ENCODE measurements at places on chromosomes 3 and 15.

DNA sequence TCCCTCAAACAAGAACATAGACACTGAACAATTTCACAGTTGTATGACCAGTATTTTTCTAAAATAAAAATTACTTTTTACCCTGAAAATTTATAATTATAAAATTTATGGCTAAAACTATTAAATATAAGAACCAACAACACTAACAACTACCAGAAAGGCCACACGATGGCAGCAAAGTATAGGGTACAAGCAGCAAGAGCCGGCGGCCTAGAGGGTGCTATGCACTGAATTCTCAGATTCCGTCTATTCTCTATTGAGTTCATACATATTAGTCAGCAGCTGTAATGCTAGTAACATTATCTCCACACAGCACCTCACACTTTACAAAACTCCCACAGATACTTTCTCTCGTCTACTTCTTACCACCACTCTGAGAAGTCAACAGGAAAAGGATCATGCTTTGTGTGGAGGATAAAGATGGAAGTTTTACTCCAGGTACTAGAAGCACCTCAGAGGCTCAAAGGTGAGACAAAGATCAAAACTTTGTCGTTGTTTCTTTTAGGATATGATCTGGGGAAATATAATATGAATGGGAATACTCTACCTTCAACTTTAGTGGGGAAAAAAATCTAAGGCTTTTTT, 160.5 kb downstream of the FGF12 start:
- DNase-seq, result peak; percentile 81

- H3K36me3 ChIP-seq, result no peaks in the 10 kb centered on the region
- H3K4me3 ChIP-seq, result no peak overlapping the region
- no peaks in the 10 kb centered on the region for H3K27me3 ChIP-seq
- no peaks in the 10 kb centered on the region for H3K4me1 ChIP-seq
- DNase-seq, result no peak
These were observed 296.8 kb downstream of the DOCK3 start for GRCh38 chr3:50971487-50971924.

DNA sequence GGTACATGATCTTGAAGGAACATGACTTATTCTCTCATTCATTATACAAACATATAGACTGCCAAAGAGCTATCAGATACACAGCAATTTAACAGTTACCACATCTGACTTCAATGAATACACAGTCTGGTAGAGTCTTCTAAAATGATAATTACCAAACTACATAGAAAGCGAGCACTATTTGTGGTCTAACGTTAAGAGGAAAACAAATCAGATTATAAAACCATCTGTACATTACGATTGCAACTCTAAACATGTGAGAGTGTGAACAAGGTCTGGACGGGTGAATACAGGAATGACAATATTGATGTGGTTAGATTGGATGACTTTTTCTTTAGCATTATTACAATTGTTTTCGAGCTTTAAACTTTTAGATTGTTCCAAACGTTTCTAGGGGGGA, 16.3 kb downstream of the CX3CR1 start:
- DNase-seq, result no peak
- no peaks in the 10 kb centered on the region for H3K36me3 ChIP-seq
- peaks cover 14% of the 10 kb centered on the region for H3K4me1 ChIP-seq
- H3K27ac ChIP-seq, result no peak overlapping the region

DNA sequence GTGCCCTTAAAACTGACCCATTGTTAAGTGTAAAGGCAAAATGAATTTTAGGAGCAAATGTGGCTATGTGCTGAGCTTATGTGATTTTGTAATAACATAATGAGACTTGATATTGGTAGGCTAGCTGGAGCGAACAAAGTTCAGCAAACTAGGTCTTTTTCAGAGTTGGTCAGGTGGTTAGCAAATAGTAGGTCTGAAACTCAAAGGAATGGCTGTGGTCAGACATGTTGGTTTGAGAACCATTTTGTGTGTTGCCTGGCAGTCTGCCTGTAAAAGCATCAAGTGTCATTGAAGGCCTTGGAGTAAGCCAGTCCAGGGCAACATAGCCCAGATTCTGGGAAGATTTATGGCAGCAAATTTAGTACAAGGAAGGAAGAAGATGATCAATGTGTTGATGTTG, 16.4 kb downstream of the FBXO22 start:
- H3K4me3 ChIP-seq, result no peak overlapping the region
- H3K27ac ChIP-seq, result no peak overlapping the region
- peaks cover 5% of the 10 kb centered on the region for H3K36me3 ChIP-seq
- no peak for DNase-seq
- H3K27me3 ChIP-seq, result no peaks in the 10 kb centered on the region

DNA sequence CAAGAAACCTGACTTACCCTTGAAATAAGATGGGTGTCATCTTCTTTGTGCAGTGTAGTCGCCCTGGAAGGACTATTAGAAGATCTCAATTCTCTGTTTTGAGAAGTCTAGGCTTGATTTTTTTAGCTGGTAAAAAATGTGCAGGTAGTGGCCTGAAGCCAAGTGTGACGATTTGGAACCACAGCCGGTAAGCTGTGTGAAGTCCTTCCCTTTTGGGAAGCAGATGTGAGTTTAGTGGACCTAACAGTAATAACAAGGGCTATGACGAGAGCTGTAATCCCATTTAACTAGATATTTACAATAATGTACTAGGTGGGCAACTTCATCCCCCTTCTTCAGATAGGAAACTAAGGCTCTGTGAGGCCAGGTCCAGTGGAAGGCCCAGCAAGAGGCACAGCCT, 81.7 kb upstream of the MYZAP start:
- DNase-seq, result no peak
- no peak overlapping the region for H3K4me3 ChIP-seq
- H3K4me1 ChIP-seq, result peaks cover 37% of the 10 kb centered on the region
- no peaks in the 10 kb centered on the region for H3K27me3 ChIP-seq
- H3K36me3 ChIP-seq, result no peaks in the 10 kb centered on the region

DNA sequence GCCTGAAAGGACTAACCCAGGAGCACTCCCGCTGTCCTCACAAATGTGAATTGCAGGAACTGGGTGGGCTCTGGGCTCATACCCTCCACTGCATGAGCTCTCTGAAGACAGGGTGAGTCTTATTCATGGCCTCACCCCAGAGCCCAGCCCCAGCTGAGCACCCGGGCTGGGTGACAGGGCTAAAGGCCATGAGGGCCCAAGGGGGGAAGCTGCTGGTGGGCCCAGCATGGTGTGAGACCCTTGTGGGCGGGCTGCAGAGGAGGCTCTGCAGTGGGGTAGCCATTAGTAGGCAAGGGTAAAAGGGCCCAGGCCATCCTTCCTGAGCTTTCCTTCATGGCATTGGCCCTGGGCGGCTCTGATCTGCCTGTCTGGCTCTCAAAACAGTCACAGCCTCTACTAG, 30.3 kb downstream of the SRPRB start:
- H3K36me3 ChIP-seq, result peaks cover 10% of the 10 kb centered on the region
- DNase-seq, result peak; percentile 13
- no peaks in the 10 kb centered on the region for H3K4me1 ChIP-seq
- H3K27ac ChIP-seq, result no peak overlapping the region
- no peaks in the 10 kb centered on the region for H3K27me3 ChIP-seq

- no peak overlapping the region for H3K4me3 ChIP-seq
- no peaks in the 10 kb centered on the region for H3K27me3 ChIP-seq
- H3K36me3 ChIP-seq, result no peaks in the 10 kb centered on the region
- H3K27ac ChIP-seq, result no peak overlapping the region
- DNase-seq, result no peak
These were observed 52.2 kb upstream of the HES1 start for GRCh38 chr3:194083637-194084224.

DNA sequence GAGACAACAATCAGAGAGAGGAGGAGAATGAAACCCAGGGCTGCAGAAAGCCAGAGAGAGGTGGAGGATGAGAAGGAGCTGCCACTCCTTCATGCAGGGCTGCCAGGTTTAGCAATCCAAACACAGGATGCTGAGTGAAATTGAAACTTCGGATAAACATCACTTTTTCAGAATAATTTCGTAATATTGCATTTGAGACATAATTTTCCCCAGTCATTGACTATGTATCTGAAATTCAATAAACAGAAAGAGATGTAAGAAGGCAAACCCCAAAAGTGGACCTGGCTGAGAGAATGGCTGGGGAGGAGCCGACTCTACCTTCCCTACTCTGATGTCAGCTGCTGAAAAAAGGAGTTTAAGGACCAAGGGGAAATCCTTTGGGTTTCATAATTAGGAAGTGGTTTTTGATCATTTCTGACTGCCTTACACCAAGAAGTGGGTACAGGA, 33.8 kb downstream of the SLC9A9 start:
- H3K36me3 ChIP-seq, result no peaks in the 10 kb centered on the region
- no peaks in the 10 kb centered on the region for H3K27me3 ChIP-seq
- H3K27ac ChIP-seq, result peak overlapping the region; percentile 48
- no peak for DNase-seq
- no peak overlapping the region for H3K4me3 ChIP-seq

- peak overlapping the region; percentile 28 for H3K27ac ChIP-seq
- no peaks in the 10 kb centered on the region for H3K4me1 ChIP-seq
- no peaks in the 10 kb centered on the region for H3K36me3 ChIP-seq
- H3K27me3 ChIP-seq, result no peaks in the 10 kb centered on the region
- no peak overlapping the region for H3K4me3 ChIP-seq
These were observed 125.5 kb downstream of the MITF start for GRCh38 chr3:69864766-69865165.

GRCh38 chr3:20375302-20375701, 189.3 kb upstream of the SGO1 start:
- no peaks in the 10 kb centered on the region for H3K36me3 ChIP-seq
- no peaks in the 10 kb centered on the region for H3K4me1 ChIP-seq
- H3K27me3 ChIP-seq, result no peaks in the 10 kb centered on the region
- DNase-seq, result no peak
- H3K27ac ChIP-seq, result no peak overlapping the region

DNA sequence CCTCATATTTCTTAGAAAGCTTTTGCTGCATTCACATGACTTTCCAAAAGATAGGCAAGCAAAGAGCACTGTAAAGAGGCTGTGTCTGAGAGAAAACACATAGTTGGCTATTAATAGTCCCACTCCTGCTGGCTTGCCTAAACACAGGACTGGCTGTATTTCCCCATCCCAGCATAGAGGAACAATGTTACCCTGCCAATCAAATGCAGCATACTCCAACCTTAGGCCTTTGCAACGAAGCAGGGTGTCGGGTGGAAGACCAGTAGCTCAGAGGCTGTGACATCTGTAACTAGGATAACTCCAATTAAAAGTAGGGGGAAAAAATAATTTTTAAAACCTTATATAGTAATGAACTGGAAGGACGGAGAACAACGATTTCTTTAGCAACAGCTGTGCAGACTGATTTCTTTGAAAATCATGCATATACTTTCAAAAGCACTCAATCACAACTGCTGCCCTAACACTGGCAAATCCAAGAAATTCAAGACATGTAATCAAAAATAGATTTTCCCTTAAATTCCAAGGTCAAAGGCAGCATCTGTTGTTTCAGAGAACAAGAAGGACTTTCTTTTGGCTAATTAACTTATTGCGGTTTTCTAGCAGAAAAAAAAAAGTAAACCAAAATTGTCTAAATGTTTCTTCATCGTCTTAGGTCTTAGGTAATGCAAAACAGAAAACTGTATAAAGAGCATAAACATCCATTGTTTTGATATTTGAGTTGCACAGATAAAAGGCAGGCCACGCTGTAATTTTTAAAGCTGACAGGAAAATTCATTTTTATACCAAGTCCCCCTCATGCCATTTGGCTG, 139.3 kb downstream of the TNIK start:
- H3K4me1 ChIP-seq, result peaks cover 33% of the 10 kb centered on the region
- no peaks in the 10 kb centered on the region for H3K27me3 ChIP-seq
- no peak overlapping the region for H3K4me3 ChIP-seq
- DNase-seq, result peak; percentile 59
- H3K36me3 ChIP-seq, result no peaks in the 10 kb centered on the region
- no peak overlapping the region for H3K27ac ChIP-seq

DNA sequence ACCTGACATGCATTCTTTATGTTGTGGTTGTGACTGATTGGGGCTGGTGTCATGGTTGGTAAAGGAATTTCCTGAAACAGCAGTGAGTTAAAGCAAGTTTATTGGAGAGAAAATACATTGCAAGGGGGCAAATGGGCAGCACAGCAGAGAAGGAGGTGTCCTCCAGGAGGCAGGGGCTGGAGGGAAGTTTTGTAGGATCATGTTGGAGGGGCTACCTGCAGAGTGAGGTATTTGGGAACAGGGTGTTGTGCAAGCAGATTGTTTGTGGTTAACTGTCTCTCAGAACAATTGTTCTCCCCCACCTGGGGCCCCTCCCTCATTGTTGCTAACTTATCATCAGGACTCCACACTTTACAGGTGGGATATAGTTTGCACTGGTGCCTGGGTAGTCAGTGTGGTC, 196.0 kb downstream of the NSUN3 start:
- H3K27ac ChIP-seq, result no peak overlapping the region
- H3K27me3 ChIP-seq, result no peaks in the 10 kb centered on the region
- H3K4me1 ChIP-seq, result no peaks in the 10 kb centered on the region
- no peak for DNase-seq
- no peak overlapping the region for H3K4me3 ChIP-seq
- no peaks in the 10 kb centered on the region for H3K36me3 ChIP-seq

GRCh38 chr3:133934073-133934970, 38.6 kb upstream of the RAB6B start:
- H3K27me3 ChIP-seq, result no peaks in the 10 kb centered on the region
- H3K4me1 ChIP-seq, result no peaks in the 10 kb centered on the region
- DNase-seq, result no peak
- H3K36me3 ChIP-seq, result no peaks in the 10 kb centered on the region
- H3K27ac ChIP-seq, result no peak overlapping the region

GRCh38 chr15:89035658-89036057, 52.6 kb upstream of the ABHD2 start:
- no peaks in the 10 kb centered on the region for H3K27me3 ChIP-seq
- H3K4me1 ChIP-seq, result no peaks in the 10 kb centered on the region
- DNase-seq, result no peak
- H3K36me3 ChIP-seq, result no peaks in the 10 kb centered on the region
- no peak overlapping the region for H3K4me3 ChIP-seq

DNA sequence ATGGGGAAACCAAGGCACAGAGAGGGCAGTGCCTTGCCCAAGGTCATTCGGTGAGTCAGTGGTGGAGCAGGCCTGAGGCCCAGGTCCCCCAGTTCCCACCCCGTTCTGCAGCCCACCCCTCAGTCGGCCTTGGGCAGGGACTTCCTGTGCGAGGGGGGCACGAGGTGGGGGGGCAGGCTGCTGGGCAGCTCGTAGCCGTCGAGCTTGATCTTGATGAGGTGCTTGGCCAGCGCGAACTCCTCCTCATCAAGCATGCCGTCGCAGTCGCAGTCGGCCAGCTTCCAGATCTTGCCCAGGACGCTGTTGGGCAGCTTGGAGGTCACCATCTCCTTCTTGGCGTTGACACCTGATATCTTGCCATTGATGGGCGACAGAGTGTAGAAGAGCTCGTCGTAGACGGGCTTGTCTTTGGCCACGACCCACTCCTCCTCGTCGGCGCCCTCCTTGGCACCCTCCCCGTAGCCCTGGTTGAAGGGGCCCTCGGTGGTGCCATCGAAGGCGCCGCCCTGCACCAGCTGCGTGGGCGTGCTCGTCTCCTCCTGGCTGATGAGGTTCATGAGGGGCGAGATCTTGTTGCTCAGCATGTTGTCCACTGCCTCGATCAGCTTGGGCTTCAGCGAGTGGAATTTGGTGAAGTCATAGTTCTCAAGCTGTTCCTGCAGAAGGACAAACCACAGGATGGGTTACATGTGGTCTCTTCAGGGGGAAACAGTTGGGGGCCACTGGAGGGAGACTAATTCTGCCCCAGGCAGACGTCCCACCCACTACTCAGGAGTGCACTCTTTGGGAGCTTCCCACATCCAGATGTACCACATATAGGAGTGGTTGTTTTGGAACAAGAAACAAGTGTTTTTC, 6.9 kb upstream of the SPTBN5 start:
- no peak overlapping the region for H3K27ac ChIP-seq
- no peak for DNase-seq
- peaks cover 27% of the 10 kb centered on the region for H3K36me3 ChIP-seq
